ENCODE measurements at places on chromosomes 1 and 21.

DNA sequence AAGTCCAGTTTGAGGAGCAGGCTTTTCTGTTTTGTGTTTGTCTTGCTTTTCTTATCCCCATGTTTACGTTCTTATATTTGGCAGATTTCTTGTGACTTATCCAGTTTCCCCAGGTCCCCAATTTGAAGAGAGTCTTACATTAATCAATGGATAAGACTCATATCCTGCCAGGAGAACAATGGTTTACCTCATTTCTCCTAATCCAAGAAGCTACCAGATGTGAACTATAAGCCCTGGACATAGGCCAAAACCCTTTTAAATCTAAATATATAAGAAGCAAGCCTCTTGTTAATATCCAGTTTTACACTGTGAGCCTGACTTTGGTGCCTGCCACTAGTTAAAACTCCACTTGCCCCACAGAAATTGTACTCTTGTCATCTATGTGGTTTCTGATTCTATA lies 15.1 kb upstream of the COP1 start:
- no peak for DNase-seq

DNA sequence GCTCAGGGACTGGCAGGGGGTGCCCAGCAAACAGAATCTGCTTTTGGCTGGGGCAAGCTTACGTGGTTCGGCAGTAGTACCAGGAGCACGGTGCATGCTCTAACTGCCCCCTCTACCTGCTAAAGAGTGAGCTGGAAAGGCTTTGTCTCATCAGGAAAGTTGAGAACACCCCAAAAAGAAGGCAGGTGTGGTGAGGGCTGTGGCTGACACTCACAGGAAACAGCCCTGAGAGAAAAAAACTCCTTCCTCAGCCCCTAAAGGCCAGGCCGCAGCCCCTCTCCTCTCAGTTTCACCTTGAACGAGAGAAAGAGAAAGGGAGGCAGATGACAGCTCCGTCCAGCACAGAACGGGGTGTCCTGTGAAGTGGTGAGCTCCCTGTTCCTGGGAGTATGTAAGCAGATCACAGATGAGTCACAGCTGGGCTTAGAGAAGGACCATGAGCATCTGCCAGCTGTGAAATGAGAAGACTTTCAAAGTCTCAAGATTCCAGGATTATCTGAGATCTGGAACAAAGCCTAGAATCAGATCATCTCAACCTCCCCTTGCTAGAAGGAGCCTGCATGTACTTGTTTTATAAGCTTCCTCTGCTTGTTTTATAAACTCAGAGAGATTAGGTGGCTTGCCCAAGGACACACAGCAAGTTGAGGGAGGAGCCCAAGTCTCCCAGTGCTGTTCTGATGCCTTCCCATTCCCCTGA lies 13.4 kb downstream of the LAPTM5 start:
- no peak for DNase-seq

DNA sequence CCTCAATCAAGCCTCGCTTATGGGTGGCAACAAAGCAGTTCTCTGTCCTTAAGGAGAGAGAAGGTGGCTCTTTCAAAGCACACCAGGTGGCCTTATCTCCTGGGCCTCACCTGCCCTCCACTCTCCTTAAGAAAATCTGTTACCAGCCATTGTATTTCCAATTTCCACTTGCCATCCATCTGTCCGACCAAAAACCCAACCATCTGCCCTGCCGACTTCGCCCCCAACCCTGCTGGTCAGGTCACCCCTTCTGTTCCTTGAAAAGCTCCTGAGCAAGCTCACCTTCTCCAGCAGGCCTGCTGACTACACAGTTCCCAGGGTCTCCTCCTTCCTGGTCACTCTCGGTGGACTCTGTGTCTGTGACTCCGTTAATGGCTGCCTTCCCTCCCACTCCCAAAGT lies 619 bp upstream of the IGFN1 start:
- no peak for DNase-seq

GRCh38 chr1:15968172-15968571 lies 7.7 kb downstream of the ZBTB17 start:
- no peak for DNase-seq

- DNase-seq = no peak
These were observed 10.4 kb downstream of the ARHGEF11 start for GRCh38 chr1:157035121-157035520.

- DNase-seq = no peak
These were observed 56.9 kb upstream of the RGS1 start for GRCh38 chr1:192518700-192519099.

GRCh38 chr1:14519976-14520375 lies 78.5 kb upstream of the KAZN start:
- DNase-seq = no peak

DNA sequence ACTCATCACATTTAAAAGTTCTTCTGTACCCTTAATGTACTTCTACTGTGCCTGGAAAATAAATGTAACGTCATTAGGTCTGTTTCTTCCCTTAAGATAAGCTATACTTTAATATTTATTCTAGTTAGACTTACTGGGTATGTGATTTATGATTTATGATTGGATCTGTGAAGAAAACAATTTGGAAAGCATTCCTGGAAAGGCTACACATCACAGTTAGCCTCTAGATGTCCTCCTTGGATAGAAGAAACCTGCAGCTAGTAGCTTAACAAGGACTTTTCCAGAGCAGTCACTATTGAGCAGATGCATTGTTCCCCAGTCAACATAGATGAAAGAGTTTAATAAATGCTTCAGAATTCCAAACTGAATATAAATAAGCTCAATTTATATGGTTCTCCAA lies 22.2 kb upstream of the ABL2 start:
- DNase-seq = no peak

DNA sequence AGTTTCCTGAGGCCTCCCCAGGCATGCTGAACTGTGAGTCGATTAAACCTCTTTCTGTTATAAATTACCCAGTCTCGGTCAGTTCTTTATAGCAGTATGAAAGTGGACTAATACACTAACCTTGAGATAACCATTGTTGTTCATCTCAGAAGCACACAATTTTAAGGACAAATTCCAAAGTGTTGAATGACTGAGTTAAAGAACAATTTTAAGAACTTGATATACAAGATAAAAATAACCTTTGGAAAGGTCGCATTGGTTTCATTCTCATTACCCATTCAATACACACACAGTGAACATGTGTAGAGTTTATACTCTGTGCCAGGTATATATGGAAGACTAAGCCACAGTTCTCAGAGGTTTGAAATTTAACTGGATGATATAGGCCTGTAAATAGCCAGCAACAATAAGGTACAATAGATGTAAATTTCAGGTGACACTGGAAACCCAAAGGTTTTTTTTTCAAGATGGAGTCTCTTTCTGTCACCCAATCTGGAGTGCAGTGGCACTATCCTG lies 19.1 kb upstream of the SRSF10 start:
- DNase-seq = no peak

DNA sequence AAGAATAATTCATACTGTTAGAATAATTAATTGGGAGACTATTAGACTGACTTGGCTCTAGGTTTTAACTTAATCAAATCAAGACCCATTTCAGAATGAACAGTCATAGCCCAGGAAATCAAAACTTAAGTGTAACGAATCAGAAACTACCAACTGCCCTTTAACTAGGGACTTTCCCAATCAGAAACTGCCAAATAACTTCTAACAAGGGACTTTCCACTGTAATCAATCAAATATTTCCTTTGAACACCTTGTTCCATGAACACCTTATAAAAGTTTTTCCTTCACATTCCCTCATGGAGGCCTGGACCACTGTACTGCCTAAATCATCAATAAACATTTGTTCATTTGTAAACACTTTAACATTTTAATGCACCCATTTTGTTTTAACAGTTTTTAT lies 1054.7 kb upstream of the TMPRSS15 start:
- DNase-seq = no peak

GRCh38 chr1:55931081-55931940 lies 648.1 kb downstream of the PLPP3 start:
- DNase-seq = no peak

DNA sequence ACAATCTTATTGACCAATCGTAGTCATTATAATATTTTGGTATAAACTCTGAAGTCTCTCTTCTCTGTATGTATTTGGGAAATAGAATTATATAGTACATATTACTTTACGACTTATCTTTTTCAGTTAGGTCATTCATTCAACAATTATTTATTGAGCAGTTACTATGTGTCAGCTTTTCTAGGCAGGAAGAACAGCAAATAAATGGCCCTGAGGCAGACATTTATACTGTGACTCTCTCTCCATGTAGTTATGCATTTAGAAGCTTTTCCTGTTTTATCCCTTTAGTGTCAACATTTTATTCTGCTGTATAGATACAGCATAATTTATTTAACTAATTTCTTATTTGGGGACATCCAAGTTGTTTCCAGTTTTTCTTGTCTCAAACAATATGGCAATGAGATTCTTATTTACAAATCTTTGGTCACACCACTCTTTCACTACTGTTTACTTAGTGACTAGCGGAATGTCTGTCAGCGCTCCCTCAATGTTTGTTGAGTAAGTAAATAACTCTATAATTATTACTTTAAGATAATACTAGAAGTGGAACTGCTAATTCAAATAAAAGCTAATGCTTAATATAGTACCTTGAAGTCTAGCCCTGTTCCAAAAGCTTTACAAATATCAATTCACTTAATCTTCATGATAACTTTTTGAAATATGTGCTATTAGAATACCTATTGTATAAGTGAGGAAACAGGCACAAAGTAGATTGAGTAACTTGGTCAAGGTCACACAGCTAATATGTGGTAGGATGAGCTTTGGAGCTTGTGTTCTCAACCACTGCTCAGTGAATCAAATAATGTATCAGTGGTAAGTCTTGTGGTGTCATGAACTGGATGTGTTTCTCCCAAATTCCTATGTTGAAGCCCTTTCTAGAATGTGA lies 465.6 kb downstream of the SIPA1L2 start:
- DNase-seq = no peak

DNA sequence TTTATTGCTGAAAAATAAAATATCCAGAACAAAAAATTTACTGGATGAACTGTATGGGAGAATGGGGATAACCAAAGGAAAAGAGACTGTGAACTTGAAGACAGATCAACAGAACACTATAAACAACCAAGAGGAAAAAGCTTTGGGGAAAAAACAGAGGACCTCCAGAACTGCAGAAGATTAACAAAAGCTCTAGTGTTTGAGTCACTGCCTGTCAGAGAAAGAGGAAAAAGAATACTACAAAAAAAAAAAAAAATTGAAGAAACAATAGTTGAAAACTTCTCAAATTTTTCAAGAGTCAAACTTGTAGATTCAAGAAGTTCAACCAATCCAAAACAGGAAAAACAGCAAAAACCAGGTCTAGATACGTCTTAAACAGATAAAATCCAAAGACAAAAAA lies 44.3 kb downstream of the ARHGAP29 start:
- DNase-seq = no peak

- no peak for DNase-seq
These were observed 61.4 kb upstream of the HTR1D start for GRCh38 chr1:23278717-23279116.

- no peak for DNase-seq
These were observed 5.2 kb downstream of the IL6R start for GRCh38 chr1:154410185-154410827.

- DNase-seq = no peak
These were observed 118.5 kb downstream of the ESRRG start for GRCh38 chr1:216604771-216605170.

DNA sequence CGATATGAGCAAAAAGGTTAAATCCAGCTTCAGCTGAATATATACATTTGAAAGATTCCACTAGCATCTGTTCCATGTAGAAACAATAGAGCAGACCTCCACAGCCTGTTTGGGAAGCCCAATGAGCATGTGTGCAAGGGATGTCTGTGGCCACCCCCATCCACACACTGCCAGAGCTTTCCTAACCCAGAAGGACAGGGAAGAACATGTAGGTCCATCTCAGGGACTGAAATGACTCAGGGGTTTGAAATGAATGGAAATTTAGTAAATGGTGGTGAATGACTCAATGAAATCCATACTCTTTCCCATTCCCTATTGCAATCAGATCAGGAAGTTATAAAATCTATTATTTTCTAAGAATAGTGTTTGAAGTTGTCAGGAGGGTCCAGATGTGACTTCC lies 397.2 kb downstream of the DUSP10 start:
- no peak for DNase-seq

DNA sequence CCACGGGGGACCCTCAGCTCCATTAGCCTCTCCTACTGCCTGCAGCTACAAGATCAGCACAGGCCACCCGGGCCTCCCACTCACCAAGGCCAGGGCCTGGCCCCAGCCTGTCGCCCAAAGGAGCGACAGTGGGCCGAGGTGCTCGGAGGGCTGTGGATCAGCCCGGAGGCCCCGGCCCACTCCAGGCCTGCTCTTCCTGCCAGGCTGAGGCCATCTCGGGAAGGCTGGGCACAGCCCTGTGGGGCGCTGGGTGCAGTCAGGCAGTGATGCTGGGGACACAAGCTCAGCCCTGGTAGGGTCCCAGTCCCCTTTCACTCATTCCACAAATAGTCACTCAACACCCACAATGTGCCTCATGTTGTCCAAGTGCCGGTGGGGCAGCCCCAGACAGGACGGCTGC lies 58.8 kb downstream of the CASZ1 start:
- no peak for DNase-seq

DNA sequence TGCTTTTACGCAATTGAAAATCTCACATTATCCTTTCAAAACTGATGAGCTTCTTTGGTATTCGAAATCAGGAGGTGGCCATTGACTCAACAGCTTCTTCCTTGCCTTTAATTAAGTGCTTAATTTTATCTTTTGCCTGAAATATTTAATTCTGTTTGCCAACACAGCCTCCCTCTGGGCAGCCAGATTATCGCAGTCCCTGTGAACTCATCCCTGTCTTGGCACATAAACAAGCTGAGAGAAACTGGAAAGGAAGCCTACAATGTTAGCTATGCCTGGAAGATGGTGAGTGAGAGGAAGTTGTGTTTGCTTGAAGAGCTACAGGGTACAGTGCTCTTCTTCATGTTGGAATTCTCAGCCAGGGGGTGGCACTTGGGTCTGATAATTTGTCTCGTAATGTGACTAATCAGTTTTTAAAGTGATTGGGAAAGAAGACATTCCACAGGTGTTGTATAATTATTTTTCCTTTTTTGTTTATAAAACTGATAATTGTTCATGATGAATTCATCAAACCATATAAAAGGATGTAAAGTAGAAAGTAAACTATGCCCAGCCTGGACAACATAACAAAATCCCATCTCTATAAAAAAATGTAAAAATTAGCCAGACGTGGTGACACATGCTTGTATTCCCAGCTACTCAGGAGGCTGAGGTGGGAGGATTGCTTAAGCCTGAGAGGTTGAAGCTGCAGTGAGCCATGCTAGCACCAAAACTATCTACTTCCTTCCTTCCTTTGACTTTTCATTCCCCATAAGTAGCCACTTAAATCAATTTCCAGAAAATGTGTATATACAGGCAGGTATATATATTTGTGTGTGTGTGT lies 90.1 kb upstream of the RAVER2 start:
- no peak for DNase-seq

DNA sequence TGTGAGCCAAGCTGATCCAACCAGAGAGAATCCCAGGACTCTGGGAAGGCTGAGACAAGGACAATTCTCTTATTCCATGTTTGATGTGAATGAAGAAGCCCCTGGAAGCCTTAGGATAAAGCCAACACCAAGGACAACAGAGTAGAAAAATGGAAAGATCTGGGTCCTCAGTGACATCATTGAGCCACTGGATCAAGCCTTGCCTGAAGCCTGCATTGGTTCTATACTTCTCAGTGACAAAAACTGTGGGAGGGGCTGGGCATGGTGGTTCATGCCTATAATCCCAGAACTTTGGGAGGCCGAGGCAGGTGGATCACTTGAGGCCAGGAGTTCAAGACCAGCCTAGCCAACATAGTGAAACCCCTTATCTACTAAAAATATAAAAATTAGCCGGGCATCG lies 15.6 kb downstream of the ARHGEF19 start:
- no peak for DNase-seq

Measured in GDM1 (cell line).